ENCODE measurements at places on chromosomes 7 and 10.
A peak's percentile ranks its signal among the peaks of the same experiment; 100 is the strongest.

DNA sequence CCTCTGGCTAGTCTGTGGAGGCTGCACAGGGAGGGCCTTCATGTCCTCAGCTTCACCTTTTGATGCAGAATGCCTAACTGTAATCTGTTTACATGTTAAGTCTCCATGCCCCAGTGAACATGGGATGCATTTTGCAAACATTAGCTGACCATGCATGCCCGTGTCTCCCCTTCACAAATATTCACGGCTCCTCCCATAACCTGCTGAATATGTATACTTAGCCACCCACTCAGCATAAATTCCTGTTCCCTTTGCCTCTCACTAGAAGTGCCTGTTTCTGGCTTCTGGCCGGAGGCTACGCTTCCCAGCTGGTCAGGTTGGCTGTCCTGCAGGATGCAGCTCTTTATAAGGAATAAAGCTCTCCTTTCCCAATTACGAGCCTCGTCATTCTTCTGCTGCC lies 552.7 kb downstream of the DNAJB6 start:
- no peak for DNase-seq

DNA sequence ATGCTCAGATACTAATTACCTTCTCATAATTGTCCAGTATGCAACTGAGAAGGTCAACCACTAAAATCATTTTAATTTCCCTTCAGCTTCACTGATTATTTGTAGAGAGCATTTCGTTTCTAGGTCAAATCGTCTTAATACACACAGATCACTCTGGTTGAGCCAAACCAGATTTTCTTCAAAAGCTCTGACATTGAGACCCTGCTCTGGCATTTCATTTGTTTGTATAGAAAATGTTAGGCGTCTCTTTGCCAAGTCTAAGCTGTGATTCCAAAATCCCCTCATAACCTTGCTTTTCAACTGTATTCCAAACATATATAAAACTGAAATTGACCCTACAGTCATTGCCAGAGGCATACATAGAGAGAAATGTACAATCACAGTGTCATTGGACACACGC lies 520.0 kb downstream of the CNTNAP2 start:
- DNase-seq = no peak

DNA sequence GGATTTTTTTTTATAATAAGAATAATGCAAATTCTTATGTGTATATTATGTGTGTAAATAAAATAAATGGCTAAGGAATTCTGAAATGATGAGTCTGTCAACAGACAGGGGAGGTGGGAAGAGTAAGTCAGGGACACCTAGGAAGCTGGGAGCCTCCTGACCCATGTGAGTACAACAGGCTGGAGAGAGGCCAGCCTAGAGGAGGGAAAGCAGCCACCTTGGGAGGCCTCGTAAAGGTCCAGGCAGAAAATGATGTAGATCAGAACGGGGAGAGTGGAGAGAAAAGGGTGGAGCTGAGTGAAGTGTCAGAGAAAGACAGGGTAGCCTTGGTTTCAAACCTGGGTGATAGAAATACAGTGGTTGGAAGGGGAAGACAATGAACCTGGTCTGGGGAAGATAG lies 6.9 kb downstream of the NRAP start:
- DNase-seq = no peak

DNA sequence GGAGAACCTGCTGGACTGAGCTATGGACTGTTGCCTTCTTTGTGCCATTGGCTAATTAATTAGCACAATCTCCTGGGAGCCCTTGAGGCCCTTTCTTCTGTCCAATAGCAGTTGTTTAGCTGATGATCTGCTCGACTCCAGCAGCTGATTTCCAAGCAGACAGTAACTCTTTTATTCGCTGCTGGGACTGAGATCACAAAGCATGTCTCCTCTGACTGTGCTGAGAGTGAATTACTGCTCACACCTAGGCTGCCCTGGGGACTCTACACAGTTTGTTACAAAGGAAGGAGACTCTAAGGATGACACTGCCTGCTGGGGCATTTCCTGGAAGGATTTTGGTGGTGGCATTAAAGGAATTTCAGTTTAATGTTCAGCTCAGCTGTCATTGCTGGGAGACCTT lies 31.4 kb downstream of the CASP7 start:
- no peak for DNase-seq

DNA sequence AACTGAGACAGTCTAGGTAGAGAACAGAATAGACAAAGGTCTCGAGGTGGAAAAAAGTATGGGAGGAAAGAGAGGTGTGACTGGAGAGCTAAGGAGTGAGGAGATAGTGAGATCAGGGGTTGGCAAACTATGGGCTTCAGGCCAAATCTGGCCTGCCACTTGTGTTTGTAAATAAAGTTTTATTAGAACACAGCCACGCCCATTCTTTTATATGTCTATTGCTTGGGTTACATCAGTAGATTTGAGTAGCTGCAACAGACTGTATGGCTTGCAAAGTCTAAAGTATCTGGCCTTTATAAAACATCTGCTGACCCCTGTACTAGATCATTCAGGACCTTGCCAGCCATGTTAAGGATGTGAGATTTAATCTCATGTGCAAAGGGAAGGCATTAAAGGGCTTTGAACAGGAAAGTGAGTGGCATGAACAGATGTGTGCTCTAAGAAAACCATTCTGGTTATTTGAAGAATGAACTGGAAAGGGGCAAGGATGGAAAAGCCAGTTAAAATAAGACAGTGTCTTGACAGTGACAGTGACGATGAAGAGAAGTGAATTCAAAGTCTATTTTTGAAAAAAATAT lies 240.3 kb downstream of the RNLS start:
- no peak for DNase-seq

DNA sequence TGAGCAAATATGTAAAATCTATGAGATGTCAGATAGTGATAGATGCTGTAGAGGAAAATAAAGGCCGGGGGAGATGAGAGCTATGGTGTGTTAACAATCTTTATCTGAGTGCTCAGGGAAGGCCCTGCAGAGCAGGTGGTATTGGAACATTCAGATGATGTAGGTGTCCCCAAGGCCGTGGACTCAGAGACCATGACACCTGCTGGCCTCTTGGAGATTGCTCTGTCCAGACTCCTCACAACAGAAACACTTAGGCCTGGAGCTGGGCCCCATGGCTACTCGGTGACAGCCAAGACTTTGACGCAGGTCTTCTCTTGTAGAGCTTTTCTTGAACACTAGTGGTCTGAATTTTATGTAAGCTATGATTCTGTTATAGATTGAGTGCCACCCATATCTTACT lies 13.3 kb downstream of the AKR1E2 start:
- no peak for DNase-seq

DNA sequence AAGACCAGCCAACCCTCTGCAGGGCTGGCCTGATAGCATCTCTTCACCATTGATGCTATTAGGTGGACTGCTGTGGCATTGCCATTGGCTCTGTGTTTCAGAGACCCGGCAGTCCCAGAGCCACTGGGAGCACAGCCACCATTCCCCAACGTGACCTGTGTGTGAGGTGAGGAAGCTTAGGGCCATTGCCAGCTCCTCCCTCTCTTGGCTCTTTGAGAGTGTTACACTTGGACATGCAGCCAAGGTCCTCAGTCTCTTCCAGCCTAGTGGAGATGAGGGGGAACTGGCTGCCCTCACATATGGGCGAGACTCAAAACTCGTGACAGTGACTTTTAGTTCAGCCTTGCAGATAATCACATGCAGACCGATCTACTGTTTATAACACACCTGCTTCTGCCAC lies 39.3 kb upstream of the HMX3 start:
- no peak for DNase-seq

GRCh38 chr10:72597897-72598296 lies 28.0 kb downstream of the MICU1 start:
- peak; percentile 23 for DNase-seq

GRCh38 chr10:70499836-70500167 lies 21.2 kb downstream of the PALD1 start:
- no peak for DNase-seq

DNA sequence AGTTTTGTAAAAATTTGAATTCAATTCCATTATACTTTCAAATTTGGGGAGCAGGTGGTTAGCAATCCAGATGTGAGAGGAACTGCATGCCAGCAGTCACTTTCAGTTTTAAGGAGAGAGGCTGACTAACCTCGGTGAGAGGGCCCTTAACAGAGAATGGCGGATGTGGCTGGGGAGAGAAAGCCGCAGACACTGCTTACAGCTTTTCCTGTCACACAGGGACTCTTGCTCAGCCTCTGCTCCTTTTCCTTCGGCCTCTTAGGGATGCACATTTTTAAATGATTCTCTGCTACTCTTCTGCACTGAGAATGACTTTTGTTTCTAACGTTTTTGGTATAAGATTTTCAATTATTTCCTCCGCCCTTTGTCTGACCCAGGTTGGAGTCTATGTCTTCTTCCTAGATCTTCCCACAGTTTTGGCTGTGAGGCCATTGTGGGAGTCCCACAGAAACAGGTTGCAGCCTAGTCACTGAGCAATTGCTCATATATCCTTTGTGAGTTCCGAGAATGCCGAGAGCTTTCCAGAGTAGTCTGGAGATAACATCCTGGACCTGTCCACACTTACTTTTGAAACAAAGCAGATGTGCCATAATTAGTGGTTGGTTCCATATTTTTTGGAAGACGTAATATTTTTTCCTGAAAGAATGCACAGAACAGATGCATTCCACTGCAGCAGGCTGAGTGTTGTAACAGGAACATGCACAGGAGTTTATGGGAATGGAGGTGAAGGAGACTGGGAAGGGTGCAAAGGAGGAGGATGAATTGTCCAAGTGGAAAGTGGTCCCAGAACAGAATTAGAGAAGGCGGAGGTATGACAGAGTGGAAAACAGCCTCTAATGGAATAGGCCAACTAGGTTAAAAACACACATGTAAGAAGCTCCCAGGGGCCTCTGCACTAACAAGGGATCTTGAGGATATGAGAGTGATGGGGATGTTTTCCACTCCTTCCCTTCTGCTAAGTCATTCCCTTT lies 168.0 kb upstream of the ZNF32 start:
- peak; percentile 93 for DNase-seq

DNA sequence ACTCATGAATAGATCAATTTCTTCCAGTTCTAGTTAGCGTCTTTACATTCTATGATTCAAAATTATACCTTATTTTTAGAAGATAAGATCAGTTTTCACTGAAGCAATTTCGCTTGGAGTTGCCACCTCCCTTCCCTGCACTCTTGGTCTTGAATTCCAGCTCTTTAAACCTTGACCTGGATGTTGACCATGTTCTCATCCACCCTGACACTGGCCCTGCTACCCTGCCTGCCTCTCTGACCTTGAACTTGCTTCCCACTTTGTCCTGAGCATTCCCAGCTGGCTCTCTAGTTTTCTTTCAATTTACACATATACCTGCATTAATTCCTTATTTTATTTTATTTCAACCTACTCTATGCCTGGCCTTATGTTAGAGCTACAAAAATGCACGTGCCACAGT lies 274.9 kb upstream of the IGFBP3 start:
- no peak for DNase-seq

DNA sequence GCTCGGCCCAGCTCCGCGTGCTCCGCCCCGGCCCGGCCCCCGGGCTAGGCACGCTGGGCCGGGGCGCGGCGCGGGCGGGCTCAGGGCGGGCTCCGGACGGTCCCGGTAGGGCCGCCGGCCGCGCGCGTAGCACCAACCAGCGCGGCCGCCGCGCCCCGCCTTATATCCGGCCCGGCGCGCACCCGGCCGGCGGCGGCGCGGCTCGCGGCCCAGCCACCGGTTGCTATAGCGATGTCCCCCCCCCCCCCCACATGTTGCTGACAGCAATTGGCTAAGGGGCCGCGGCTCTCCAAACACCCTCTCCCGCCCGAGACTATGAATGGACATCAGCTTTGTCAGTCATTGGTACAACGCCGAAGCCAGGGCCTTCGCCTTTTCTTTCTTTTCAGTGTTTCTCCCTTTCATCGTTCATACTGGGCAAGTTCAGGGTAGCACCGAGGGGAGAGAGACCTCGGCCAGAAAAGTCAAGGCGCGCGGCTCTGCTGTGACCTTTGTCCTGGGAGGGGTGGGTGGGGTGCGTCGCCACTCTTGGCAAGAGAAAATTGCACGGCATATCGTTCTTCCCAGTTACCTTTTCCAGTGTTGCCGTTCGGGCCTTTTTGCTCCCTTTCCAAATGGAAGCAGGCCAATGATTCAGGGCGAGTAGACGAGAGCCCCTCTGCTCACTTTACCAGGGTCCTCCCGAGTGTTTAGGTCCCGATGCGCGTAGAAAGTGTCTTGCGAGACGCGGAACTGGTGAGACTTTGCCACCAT lies 354.2 kb downstream of the DNAJB6 start:
- no peak for DNase-seq

GRCh38 chr10:35640951-35641675 lies 983 bp downstream of the FZD8 start:
- DNase-seq = peak; percentile 41

- DNase-seq = no peak
These were observed at the start of gene CHST3 for GRCh38 chr10:71964098-71964742. Gene CHST3, plus strand, starts transcription at chr10:71964395. Its CDS starts 41,448 bp downstream, at chr10:72005843.

DNA sequence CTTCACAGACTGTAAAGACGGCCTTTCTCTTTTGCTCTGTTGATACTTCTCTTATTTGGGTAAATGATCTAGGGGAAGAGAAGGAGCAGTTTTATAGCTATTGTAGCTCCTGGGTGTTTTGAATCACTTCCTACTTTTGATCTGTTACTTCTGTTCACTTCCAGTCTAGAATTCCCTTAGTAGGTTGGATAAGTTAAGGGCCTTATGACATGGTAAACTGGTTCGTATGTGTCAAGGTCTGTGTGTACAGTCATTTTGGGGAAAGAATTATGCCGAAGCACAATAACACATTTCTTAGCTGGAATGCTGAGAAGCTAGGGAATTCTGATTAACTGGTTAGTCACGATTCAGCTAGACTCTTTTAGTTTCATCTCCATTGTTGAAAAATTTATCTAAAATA lies 8.1 kb downstream of the DENND10 start:
- DNase-seq = peak; percentile 64

GRCh38 chr10:73965890-73966768 lies 31.8 kb upstream of the VCL start:
- DNase-seq = peak; percentile 98

- no peak for DNase-seq
These were observed 55.7 kb downstream of the IRF5 start for GRCh38 chr7:128993419-128993818.

GRCh38 chr7:45599851-45600706 lies 25.9 kb downstream of the ADCY1 start:
- no peak for DNase-seq

- DNase-seq = no peak
These were observed 688.4 kb downstream of the REEP3 start for GRCh38 chr10:64209561-64209960.

- DNase-seq = no peak
These were observed 62.6 kb downstream of the RASGEF1A start for GRCh38 chr10:43204042-43204942.

DNA sequence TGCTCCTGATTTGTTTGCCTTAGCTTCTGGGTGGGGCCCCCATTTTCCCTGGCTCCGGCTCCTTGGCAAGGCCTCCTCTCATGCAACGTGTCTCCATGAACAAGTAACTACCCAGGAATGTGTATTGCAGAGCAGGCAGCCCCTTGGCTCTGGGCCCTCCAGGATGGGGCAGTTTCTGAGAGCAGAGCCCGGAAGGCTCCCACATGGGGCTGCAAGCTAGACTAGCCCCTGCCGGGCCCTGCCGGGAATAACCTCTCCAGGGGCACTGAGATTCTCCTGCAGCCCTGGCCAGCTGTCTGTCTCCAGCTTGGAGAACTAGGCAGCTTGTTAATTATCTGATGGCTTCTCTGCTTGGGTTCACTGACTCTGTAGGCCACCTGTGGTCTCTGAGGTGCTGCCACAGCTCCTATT lies 184.0 kb upstream of the INHBA start:
- DNase-seq = peak; percentile 96
